ENCODE measurements at places on chromosomes 7 and 10.

DNA sequence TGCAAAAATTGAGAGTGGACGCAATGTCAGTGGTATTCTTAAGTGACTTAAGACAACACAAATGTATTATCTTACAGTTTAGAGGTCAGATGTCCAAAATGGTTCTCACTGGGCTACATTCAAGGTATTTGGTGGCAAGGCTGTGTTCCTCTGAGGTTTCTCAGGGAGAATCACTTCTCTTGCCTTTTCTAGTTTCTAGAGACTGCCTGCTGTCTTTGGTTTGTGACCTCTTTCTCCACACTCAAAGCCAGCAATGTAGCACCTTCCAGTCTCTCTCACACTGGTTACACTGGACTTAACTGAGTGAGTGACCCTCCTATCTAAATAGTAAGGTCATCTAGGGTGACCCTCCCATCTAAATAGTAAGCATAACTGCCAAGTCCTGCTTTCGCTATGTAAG, 613.2 kb upstream of the COBL start:
- no peak for DNase-seq

GRCh38 chr10:77121829-77122228, 515.8 kb downstream of the KCNMA1 start:
- no peak for DNase-seq

DNA sequence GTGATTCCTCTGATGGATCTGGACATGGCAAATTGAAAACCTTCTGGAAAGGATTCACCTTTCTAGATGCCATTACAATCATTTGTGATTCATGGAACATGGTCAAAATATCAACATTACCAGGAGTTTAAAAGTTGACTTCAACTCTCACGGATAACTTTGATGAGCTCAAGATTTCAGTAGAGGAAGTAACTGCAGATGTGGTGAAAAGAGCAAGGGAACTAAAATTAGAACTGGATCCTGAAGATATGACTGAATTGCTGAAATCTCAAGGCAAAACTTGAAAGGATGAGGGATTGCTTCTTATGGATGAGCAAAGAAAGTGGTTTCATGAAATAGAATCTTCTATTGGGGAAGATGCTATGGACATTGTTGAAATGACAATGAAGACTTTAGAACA, 293.6 kb downstream of the ARHGAP12 start:
- DNase-seq: no peak

DNA sequence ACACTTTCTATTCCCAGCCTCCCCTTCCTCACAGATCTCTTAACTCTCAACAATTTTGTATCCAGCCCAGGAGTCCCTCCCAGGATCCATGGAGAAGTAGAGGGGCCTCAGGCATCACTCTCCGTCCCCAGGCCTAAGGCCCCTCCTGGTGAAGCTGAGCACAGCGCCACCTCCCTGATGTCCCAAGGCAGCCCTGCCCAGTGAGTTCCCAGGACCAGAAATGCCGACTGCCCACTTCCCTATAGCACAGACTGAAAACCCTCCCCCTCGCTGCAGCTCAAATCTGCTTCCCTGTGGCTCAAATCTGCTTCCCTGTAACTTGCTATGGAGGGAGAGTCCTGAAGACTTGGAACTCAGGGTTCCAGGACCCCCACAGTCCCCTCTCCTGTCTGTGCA, 35.6 kb downstream of the YKT6 start:
- DNase-seq: no peak

DNA sequence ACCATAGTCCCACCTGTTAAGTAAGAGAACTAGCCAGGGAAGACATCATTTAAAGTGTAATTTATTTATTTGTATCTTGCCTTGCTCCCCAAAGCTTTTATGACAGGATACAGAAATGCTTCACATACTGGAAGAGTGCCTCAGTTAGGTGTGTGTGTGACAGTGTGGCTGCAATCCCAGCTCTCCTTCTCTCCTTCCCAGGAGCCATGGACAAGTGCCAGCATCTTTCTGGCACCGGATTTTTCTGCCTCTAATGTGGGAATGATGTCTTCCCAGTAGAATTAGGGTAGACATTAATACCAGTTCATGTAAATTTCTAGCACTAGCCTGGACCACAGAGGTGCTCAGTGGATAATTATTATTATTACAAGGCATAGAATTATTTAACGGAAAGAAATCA, 30.3 kb upstream of the ATXN7L1 start:
- no peak for DNase-seq

Measured in SHP77 treated with DMSO at 0.1 percent for 48 hours (cell line).